ENCODE measurements at places on chromosomes 1 and 21. TPM values are rescaled to one million over a fixed set of nuclear protein-coding genes. Genes with fewer than 3 reads are reported as not detected.

GRCh38 chr1:65048335-65048734, 82.0 kb upstream of the JAK1 start:
- no peaks in the 10 kb centered on the region for H3K36me3 ChIP-seq
- no peak overlapping the region for H3K27ac ChIP-seq
- H3K27me3 ChIP-seq: no peaks in the 10 kb centered on the region
- no peak for DNase-seq

- no peaks in the 10 kb centered on the region for H3K27me3 ChIP-seq
- H3K4me3 ChIP-seq: no peak overlapping the region
- H3K4me1 ChIP-seq: no peaks in the 10 kb centered on the region
- no peak overlapping the region for H3K27ac ChIP-seq
These were observed 189.4 kb downstream of the COP1 start for GRCh38 chr1:176017722-176018121.

DNA sequence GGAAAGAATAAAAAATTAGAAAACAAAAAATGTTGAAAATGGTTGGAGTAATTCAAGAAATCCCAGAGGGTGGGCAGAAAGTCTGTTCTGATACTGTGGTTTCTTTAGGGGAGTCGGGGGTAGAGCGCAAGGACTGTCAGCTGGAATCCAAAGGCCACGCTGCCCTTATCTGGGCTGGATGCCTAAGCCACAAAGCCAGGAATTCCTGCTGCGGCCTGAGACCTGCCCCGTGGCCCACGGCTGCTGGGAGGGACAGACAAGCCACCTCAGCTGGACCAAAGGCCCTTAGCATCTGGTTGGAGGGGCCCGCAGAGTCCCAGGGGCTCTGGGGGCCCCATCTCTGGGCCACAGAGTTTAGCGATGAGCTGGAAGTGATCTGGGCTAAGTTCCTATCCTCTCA, 60.2 kb downstream of the DMRTB1 start:
- no peaks in the 10 kb centered on the region for H3K4me1 ChIP-seq
- H3K27ac ChIP-seq: no peak overlapping the region

GRCh38 chr1:42736152-42736551, 3.9 kb downstream of the CLDN19 start:
- DNase-seq: no peak
- H3K4me1 ChIP-seq: peaks cover 9% of the 10 kb centered on the region
- H3K4me3 ChIP-seq: no peak overlapping the region
- H3K27ac ChIP-seq: no peak overlapping the region
- no peaks in the 10 kb centered on the region for H3K36me3 ChIP-seq
- H3K27me3 ChIP-seq: no peaks in the 10 kb centered on the region

- no peaks in the 10 kb centered on the region for H3K36me3 ChIP-seq
- DNase-seq: no peak
- H3K4me3 ChIP-seq: no peak overlapping the region
- H3K4me1 ChIP-seq: peaks cover 2% of the 10 kb centered on the region
- no peak overlapping the region for H3K27ac ChIP-seq
- peaks cover 1% of the 10 kb centered on the region for H3K27me3 ChIP-seq
These were observed 61.2 kb downstream of the DNM3 start for GRCh38 chr1:171902527-171902926.

DNA sequence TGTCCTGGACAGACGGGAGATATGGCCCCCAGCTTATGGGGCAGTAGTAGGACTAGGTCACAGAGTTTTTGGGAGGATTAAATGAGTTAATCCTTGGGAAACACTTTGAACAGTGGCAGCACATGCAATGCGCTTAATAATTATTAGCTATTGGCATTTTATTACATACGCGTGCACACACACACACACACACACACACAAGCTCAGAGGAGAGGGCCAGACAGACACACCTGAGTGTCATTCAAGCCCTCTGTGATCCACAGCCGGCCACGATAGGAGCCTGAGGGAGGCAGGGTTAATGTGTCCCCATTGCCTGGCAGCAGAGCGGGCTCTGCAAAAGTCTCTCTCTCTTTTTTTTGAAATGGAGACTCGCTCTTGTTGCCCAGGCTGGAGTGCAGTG, 37.9 kb downstream of the EPHA2 start:
- H3K4me1 ChIP-seq: peaks cover 2% of the 10 kb centered on the region
- H3K27me3 ChIP-seq: no peaks in the 10 kb centered on the region
- H3K4me3 ChIP-seq: no peak overlapping the region
- no peak overlapping the region for H3K27ac ChIP-seq
- DNase-seq: no peak
- H3K36me3 ChIP-seq: no peaks in the 10 kb centered on the region

DNA sequence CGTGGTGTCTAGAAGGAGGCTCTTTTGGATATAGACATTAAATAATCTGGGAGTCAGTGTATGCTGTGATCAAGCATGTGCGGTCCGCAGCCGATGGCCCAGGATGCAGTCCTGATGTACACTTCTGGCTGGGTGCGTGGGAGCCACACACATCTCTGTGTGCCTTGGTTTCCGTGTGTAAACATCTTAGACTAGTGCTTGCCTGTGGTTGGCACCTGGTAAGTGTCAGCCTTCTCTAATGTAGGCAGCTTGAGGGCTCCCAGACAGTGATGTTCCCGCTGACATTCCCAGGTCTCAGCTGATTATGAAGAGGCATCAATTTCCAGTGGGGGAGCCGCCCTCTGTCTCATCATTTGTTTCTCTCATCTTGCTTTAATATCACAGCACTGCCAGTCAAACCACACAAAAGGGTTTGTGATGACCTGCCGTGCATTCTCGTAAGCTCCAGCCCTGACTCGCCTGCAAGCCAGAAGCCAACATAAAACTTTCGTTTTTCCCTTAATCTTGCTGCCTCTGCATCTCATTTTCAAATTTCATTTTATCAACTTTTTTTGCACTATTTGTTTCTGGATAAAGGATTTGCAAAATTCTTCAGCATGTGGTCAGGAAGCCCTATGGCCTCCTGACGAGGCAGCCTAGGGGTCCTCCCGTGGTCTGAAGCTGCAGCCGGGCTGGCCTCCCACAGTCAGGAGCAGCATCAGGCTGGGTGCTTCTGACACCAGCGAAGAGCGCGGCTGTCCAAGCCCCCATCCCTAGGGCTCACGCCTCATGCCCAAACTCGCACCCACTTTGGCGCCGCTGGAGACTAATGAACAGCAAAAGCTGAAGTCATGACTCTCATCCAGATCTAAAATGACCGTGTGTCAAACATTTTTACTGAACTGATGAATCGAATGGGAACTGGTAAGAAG, 28.1 kb downstream of the PDE9A start:
- no peak overlapping the region for H3K4me3 ChIP-seq
- H3K4me1 ChIP-seq: peaks cover 70% of the 10 kb centered on the region
- H3K27me3 ChIP-seq: peaks cover 13% of the 10 kb centered on the region
- peak overlapping the region; percentile 61 for H3K27ac ChIP-seq

- no peak overlapping the region for H3K4me3 ChIP-seq
- H3K4me1 ChIP-seq: no peaks in the 10 kb centered on the region
- H3K36me3 ChIP-seq: no peaks in the 10 kb centered on the region
- H3K27ac ChIP-seq: no peak overlapping the region
- H3K27me3 ChIP-seq: no peaks in the 10 kb centered on the region
These were observed 174.1 kb downstream of the PBX1 start for GRCh38 chr1:164733070-164733469.

DNA sequence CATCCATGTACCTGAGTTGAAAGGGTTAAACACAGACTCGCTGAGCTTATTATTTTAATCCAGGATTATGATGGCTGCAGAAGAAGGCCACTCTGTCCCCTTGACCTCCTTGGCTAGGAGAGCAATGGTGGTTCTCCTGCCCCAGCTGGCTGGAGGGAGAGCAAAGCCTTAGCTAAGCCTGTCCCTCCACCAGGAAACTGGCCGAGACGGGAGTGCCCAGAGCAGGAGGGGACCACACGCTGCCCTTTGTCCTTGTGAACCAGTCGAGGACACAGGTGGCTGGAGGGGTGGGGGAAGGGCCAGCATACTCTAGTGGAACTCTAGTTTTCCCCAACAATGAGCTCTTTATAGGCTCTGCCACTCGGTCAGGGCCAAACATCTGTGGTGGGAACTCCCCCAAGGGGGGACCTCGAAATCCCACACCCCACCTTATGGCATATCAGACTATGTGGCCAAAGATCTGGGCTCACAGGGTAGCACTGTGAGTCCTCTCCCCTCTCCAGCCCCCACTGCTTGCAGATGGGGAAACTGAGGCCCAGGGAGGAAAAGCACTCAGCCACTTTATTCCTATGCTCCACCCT, 12.9 kb downstream of the KIAA1614 start:
- no peaks in the 10 kb centered on the region for H3K36me3 ChIP-seq
- DNase-seq: no peak
- no peaks in the 10 kb centered on the region for H3K4me1 ChIP-seq
- H3K27ac ChIP-seq: no peak overlapping the region
- H3K4me3 ChIP-seq: no peak overlapping the region

DNA sequence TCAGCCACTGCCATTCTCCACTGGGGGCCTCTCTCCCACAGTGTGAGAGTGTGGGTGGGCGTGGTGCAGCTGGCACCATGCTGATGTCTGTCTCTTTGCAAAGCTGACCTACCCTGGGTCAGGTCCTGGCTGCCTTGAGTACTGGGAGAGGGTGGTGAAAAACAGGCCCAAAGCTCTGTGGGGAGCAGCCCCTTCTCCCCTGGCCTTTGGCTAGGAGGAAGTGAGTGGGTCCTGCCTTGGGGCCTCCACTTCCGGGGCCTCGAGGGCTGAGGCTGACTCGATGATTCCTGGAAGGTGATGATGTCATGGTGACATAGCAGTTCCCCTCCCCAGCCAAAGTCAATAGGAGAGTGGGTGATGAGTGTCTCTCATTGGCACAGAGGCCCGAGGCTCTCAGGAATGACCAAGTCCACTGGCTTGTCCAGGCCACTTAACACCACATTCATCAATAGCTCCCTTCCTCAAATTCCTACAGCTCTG, 53.0 kb downstream of the IER5 start:
- H3K36me3 ChIP-seq: no peaks in the 10 kb centered on the region
- peaks cover 65% of the 10 kb centered on the region for H3K4me1 ChIP-seq
- peak overlapping the region; percentile 69 for H3K27ac ChIP-seq
- DNase-seq: peak; percentile 77

- no peak overlapping the region for H3K4me3 ChIP-seq
- peaks cover 7% of the 10 kb centered on the region for H3K4me1 ChIP-seq
- no peaks in the 10 kb centered on the region for H3K36me3 ChIP-seq
- no peak for DNase-seq
- no peaks in the 10 kb centered on the region for H3K27me3 ChIP-seq
- H3K27ac ChIP-seq: no peak overlapping the region
These were observed 160.5 kb upstream of the CACYBP start for GRCh38 chr1:174839211-174839610.

GRCh38 chr1:152449661-152450060, 35.6 kb upstream of the CRNN start:
- no peaks in the 10 kb centered on the region for H3K36me3 ChIP-seq
- no peaks in the 10 kb centered on the region for H3K4me1 ChIP-seq
- H3K4me3 ChIP-seq: no peak overlapping the region

- H3K27me3 ChIP-seq: peaks cover 68% of the 10 kb centered on the region
- peaks cover 11% of the 10 kb centered on the region for H3K4me1 ChIP-seq
- no peaks in the 10 kb centered on the region for H3K36me3 ChIP-seq
- no peak for DNase-seq
- H3K4me3 ChIP-seq: no peak overlapping the region
These were observed 1.7 kb upstream of the DYNLT5 start for GRCh38 chr1:66750577-66750976.

DNA sequence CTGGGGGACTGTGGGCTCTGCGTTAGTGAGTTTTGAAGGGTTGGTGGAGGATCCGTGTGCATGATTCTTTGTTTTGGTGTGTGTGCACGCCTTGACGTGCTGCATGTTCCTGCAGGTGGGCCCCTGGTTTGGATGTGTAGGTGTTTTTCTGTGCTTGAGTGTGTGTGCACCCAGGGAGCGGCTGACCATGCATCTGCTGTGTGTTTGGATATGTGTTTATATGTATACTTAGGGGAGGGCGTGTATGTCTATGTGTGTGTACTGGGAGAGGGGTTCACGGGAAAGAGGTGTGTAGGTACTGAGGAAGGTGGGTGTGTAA, 1.1 kb downstream of the VANGL2 start:
- no peak for DNase-seq
- no peaks in the 10 kb centered on the region for H3K36me3 ChIP-seq
- H3K4me3 ChIP-seq: no peak overlapping the region
- peaks cover 6% of the 10 kb centered on the region for H3K4me1 ChIP-seq
- H3K27me3 ChIP-seq: peaks cover 42% of the 10 kb centered on the region
- no peak overlapping the region for H3K27ac ChIP-seq

- peaks cover 26% of the 10 kb centered on the region for H3K4me1 ChIP-seq
- H3K4me3 ChIP-seq: peak overlapping the region; percentile 61
- no peak overlapping the region for H3K27ac ChIP-seq
- no peak for DNase-seq
- H3K36me3 ChIP-seq: no peaks in the 10 kb centered on the region
These were observed 995 bp upstream of the KIF26B start for GRCh38 chr1:245153552-245154428.

GRCh38 chr21:29235714-29236197, 63.0 kb upstream of the BACH1 start:
- peaks cover 45% of the 10 kb centered on the region for H3K27me3 ChIP-seq
- H3K4me3 ChIP-seq: no peak overlapping the region
- peaks cover 30% of the 10 kb centered on the region for H3K4me1 ChIP-seq
- DNase-seq: no peak
- no peak overlapping the region for H3K27ac ChIP-seq
- H3K36me3 ChIP-seq: no peaks in the 10 kb centered on the region

DNA sequence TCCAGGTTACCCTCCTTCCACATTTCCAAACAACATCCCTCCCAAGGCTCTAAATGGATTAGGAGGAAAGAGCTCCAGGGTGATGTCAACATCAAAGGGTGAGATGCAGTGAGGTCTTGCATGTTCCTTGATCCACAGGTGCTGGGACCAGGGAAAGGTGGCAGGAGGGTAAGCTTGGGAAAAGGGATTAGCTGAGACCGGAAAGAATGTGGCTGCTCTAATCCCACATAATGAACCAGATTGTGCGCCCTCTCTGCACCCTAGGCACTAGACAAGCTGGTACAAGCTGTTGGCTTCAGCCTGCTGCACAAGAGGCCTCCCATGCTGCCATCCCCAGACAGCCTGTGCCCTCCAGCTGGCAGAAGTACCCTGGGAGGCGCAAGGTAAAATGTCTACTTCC, 34.9 kb downstream of the PLXNA2 start:
- H3K27ac ChIP-seq: no peak overlapping the region
- no peaks in the 10 kb centered on the region for H3K36me3 ChIP-seq
- no peaks in the 10 kb centered on the region for H3K4me1 ChIP-seq
- H3K4me3 ChIP-seq: no peak overlapping the region
- no peak for DNase-seq

- H3K27me3 ChIP-seq: no peaks in the 10 kb centered on the region
- no peak overlapping the region for H3K27ac ChIP-seq
- DNase-seq: no peak
- no peak overlapping the region for H3K4me3 ChIP-seq
- no peaks in the 10 kb centered on the region for H3K4me1 ChIP-seq
These were observed 59.3 kb downstream of the PLPP3 start for GRCh38 chr1:56520016-56520601.

- DNase-seq: no peak
- H3K4me3 ChIP-seq: no peak overlapping the region
- H3K27ac ChIP-seq: no peak overlapping the region
- no peaks in the 10 kb centered on the region for H3K36me3 ChIP-seq
These were observed 129.6 kb upstream of the IGSF21 start for GRCh38 chr1:17978016-17978415.

- H3K36me3 ChIP-seq: no peaks in the 10 kb centered on the region
- peaks cover 2% of the 10 kb centered on the region for H3K27me3 ChIP-seq
- no peak overlapping the region for H3K4me3 ChIP-seq
- H3K4me1 ChIP-seq: no peaks in the 10 kb centered on the region
These were observed 80.6 kb upstream of the RAVER2 start for GRCh38 chr1:64664299-64664698.

Gene KIRREL1
- total RNA-seq: not detected

Gene RGS4
- total RNA-seq: not detected

Gene FAAH
- 4.0 TPM for total RNA-seq

Gene GPR157
- 5.0 TPM for total RNA-seq

Gene TMEM52
- not detected for total RNA-seq

Gene IBA57
- total RNA-seq: 5.2 TPM

Gene KCNC4
- total RNA-seq: 6.8 TPM

Gene SLC50A1
- 52.6 TPM for total RNA-seq

Measured in activated CD4-positive, alpha-beta memory T cell treated with anti-CD3 and anti-CD28 coated beads, Interleukin-2, amount 10 ng/mL, durations not matched to agents 7 days and 5 days (primary cell).